ENCODE measurements at places on chromosomes 3 and 15. TPM values are rescaled to one million over a fixed set of nuclear protein-coding genes. Genes with fewer than 3 reads are reported as not detected.

DNA sequence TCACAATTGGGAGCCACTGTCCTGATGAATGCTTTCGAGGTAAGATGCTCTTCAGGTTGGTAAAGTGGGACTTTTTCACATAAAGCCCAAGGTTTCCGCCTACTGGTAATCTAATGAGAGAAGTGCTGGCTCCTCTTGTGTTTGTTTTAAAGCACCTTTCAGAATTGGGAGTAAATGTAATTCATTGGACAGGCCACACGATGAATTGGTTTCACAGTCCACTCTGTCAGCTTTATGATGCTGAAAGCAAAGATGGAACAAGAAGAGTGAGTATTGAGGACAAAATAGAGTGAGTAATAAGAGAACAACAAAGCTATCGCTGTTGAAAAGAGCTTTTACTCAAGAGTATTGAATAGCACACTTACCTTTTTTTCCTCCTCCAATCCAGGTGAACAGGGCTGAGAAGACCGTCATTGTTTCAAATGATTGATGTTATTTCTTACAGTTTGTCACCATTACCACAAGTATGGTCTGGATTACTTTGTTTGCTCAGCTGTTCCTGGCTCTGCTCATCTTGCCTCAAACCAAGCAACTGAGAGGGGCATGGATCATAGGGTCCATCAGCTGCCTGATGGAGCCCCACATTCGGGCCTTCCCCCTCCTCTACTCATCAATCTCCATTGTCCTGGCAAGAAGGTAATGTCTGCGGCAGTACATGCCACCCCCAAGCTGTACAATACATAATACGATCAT lies 136.1 kb upstream of the CNTN4 start:
- no peak overlapping the region for H3K27ac ChIP-seq
- H3K36me3 ChIP-seq: no peaks in the 10 kb centered on the region
- H3K4me1 ChIP-seq: no peaks in the 10 kb centered on the region
- no peak overlapping the region for H3K4me3 ChIP-seq

DNA sequence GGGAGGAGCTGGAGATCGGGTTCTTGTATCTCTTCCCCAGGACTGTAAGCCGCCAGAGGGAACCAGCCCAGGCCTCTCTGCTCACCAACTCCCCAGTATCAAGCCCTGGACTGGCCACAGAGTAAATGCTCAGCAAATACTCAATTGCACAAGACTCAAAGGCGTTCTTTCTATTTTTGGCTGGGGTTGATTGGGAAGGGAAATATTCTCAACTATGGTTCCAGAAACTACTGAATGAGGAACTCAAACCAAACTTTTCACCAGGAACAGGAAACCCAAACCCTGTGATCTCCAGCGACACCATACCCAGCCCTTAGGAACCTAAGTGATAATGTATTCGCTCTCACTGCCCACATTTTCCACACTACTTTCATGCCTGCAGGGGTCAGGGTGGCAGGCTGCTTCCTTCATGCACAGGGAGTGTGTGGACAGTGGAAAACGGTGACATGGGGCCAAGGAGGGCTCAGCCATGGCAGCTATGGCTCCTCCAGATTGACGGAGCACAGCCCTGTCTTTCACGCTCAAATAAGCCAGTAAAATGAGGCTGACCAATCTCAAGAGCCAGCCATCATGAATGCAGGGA lies 124.7 kb upstream of the RAD18 start:
- H3K4me1 ChIP-seq: peaks cover 13% of the 10 kb centered on the region
- no peak overlapping the region for H3K4me3 ChIP-seq
- no peaks in the 10 kb centered on the region for H3K27me3 ChIP-seq
- H3K27ac ChIP-seq: no peak overlapping the region
- no peak for DNase-seq
- no peaks in the 10 kb centered on the region for H3K36me3 ChIP-seq

- H3K4me3 ChIP-seq: no peak overlapping the region
- H3K27me3 ChIP-seq: no peaks in the 10 kb centered on the region
- H3K4me1 ChIP-seq: peaks cover 78% of the 10 kb centered on the region
- DNase-seq: no peak
Observed at GRCh38 chr3:30693470-30694120, 87.2 kb downstream of the TGFBR2 start.

GRCh38 chr3:30511524-30512251 lies 94.7 kb upstream of the TGFBR2 start:
- DNase-seq: no peak
- peaks cover 39% of the 10 kb centered on the region for H3K4me1 ChIP-seq
- H3K36me3 ChIP-seq: no peaks in the 10 kb centered on the region
- peak overlapping the region; percentile 58 for H3K27ac ChIP-seq
- no peaks in the 10 kb centered on the region for H3K27me3 ChIP-seq

DNA sequence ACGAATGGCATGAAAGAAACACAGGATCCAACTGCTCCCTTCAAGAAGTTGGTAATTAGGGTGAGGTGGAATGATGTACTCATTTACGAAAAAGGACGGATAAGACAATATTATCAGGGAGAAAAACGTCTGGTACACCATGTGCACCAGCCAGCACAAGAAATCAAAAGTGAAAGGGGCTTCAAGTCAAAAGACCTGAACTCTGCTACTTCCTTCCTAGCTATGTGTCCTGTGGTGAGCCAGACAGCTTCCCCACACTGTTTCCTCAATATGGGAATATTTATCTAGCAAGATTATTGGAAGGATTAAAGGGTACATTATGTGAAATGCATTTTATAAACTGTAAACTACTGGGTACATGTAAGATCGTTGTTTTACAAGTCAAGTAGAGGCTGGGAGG lies 33.9 kb downstream of the RAB27A start:
- no peaks in the 10 kb centered on the region for H3K36me3 ChIP-seq
- no peak for DNase-seq
- no peaks in the 10 kb centered on the region for H3K27me3 ChIP-seq
- H3K27ac ChIP-seq: no peak overlapping the region

DNA sequence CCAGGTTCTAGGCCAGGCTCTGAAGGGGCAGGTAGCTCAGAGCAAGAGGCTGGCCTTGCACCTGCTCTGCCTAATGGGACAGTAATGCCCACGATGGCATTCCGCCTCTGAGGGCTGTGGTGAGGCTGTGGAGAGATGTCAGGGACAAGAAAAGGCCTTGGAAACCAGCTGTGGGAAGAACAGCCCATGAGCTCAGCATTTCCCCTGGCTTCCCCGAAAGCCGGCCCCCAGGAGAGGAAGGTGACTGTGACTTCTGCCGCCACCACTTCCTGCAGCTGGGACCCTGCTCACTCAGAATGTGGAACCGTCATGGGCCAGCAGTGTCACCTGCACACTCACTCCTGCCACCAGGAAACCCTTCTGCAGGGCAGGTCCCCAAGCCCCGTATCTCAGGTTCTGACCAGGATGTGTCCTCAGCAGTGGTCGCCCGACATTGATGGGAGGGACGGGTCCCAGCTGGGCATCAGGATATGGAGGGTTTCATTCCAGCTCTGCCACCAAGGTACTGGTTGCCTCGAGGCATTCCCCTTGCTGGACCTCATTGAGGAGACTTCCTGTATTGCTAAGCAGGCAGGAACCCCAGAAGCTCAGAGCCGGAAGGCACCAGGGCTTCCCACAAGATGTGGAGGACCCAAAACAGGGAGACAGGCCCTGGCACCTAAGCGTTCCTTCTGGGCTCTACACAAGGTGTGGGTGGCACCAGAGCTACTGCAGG lies 30.7 kb downstream of the SEMA7A start:
- H3K36me3 ChIP-seq: no peaks in the 10 kb centered on the region
- no peak for DNase-seq
- H3K4me3 ChIP-seq: no peak overlapping the region
- no peaks in the 10 kb centered on the region for H3K27me3 ChIP-seq
- no peak overlapping the region for H3K27ac ChIP-seq

GRCh38 chr3:194329583-194329965 lies 21.6 kb downstream of the CPN2 start:
- peaks cover 44% of the 10 kb centered on the region for H3K4me1 ChIP-seq
- H3K27me3 ChIP-seq: peaks cover 9% of the 10 kb centered on the region
- no peak overlapping the region for H3K4me3 ChIP-seq
- DNase-seq: no peak

GRCh38 chr3:84679211-84679610 lies 279.6 kb upstream of the CADM2 start:
- no peaks in the 10 kb centered on the region for H3K36me3 ChIP-seq
- H3K27ac ChIP-seq: no peak overlapping the region
- H3K27me3 ChIP-seq: no peaks in the 10 kb centered on the region
- DNase-seq: no peak
- no peaks in the 10 kb centered on the region for H3K4me1 ChIP-seq
- no peak overlapping the region for H3K4me3 ChIP-seq

GRCh38 chr3:59551834-59552233 lies 502.0 kb upstream of the CFAP20DC start:
- DNase-seq: no peak
- H3K36me3 ChIP-seq: no peaks in the 10 kb centered on the region
- no peaks in the 10 kb centered on the region for H3K27me3 ChIP-seq
- no peaks in the 10 kb centered on the region for H3K4me1 ChIP-seq
- H3K27ac ChIP-seq: no peak overlapping the region
- H3K4me3 ChIP-seq: no peak overlapping the region

Gene PDE8A
- 36.1 TPM for total RNA-seq

Gene PPCDC
- total RNA-seq: 6.4 TPM

Gene FBXO40
- not detected for total RNA-seq

Gene CSPG4
- 386 TPM for total RNA-seq

Gene PRRT3
- 1.7 TPM for total RNA-seq
